Stimulated activated CD4-positive, alpha-beta T cell treated with anti-CD3 and anti-CD28 coated beads, Interleukin-1b, Interleukin-23, amount 100 ng/mL, for 24 hours (primary cell): ENCODE measurements at places on chromosomes 13 and 19.

GRCh38 chr13:51235186-51235585 is 13.0 kb downstream of the FAM124A start:
- DNase-seq = no peak

GRCh38 chr19:49832556-49832955 is 14.5 kb downstream of the MED25 start:
- DNase-seq = no peak

GRCh38 chr13:27504128-27504867 is 53.9 kb upstream of the MTIF3 start:
- no peak for DNase-seq

DNA sequence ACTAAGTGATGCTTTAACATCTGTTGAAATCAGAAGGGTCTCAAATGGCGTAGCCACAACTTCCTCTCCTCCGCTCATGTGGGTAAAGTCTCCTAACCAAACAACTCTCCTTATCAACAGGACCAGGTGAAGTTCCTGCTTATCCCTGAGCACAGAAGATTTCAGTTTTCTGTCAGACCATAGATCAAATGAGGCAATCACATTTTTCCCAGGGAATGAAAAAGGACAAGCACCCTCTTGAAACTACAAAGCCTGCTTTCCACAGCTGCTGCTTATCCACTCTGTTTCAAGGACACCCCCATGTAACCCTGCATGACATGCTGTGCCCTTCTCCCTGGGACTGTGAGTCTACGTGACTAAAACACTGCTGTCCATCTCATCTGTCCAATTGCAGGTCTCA is 788.3 kb upstream of the SLITRK5 start:
- DNase-seq = no peak

DNA sequence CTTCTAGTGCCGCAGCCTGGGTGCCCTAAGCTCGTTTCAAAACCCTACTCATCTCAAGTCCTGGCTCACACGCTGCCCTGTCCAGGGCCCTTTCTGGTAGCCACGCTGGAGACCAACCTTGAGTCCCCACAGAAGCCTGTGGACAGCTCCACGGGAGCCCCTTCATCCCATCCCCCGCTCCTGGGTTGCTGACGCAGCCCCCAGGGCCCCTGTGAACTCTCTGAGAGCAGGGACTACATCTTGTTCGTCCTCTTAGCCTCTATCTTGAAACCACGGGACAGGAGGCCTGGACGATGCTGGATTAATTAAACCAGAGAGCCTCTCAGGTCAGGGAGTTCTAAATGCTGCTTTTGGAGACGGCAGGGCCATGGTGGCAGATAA is 7.4 kb downstream of the MLLT1 start:
- no peak for DNase-seq

GRCh38 chr19:3248728-3249326 is 24.4 kb downstream of the CELF5 start:
- DNase-seq = no peak

GRCh38 chr19:51807111-51807701 is 12.2 kb downstream of the FPR3 start:
- DNase-seq = no peak

DNA sequence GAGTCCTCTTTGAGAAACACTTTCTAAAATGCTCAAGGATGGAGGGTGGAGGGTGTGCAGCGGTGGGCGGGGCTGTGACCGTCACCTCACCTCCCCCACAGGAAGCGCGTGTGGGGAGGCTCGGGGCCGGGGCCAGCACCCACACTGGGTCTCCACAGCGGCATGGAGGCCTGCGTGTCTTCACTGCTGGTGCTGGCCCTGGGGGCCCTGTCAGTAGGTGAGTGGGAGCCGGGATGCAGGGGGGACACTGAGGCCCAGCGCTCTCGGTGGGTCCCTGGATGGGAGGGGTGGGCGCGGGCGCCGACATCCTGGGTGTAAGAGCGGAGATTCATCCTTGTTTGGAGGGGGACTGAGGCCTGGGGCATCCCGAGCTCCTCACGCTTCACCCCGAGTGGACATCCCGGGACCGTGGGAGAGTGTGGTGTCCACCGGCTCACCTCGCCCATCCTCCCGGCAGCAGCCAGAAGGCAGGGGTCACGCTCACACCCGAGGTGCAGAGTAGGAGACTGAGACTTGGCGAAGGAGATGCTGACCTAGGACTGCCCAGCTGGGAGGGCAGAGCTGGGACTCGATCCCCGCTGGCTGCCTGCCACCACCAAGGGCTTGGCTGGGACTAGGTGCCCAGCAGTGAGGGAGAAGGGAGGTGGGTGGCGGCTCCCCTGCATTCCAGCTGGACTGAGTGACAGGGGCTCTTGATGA is at the start of gene GZMM:
TSS of gene GZMM (plus strand) at position 144 of the 699 bp plus-strand sequence. CDS start at position 163, 19 bp downstream.
- DNase-seq = no peak

GRCh38 chr13:97214921-97215320 is 7.2 kb upstream of the MBNL2 start:
- no peak for DNase-seq

- DNase-seq = no peak
Observed at GRCh38 chr19:39982883-39983282, 11.9 kb downstream of the PSMC4 start.

GRCh38 chr19:19388568-19389555 is 16.6 kb upstream of the GATAD2A start:
- DNase-seq = no peak

DNA sequence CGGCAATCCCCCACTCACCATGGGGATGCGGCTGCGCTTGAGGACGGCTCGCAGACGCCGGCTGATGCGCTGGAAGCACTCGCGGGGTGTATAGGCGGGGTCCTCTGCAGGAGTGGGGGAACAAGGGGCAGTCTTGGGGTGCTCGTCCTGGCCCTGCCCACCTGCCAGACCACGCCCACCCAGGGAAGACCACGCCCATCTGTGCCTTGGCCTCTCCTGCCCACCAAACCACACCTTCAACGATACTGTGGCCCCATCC is 6.7 kb downstream of the RNU6-9 start:
- no peak for DNase-seq

DNA sequence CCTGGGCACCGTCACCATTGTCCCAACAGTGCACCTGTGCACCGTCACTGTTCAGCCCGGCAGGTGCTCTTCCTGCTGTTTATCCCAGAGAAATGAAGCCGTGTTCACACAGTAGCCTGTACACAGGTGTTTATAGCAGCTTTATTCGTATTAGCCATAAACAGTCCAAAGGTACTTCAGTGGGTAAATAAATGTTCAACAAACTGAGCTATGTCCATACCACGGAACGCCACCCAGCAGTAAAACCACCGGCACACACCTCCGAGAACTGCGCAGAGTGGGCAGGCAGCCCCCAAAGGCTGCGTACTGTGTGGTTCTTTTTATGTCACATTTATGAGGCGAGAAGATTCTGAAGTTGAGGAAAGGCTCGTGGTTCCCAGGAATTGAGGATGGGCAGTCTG is 44.9 kb upstream of the DCUN1D2 start:
- DNase-seq = no peak

GRCh38 chr13:105333416-105333815 is 1202.0 kb downstream of the EFNB2 start:
- DNase-seq = no peak

- no peak for DNase-seq
Observed at GRCh38 chr19:32767951-32768679, 48.5 kb downstream of the TDRD12 start.
